Spleen (tissue), 13 donors: ENCODE measurements at places on chromosomes 12 and 14. TPM values are rescaled to one million over a fixed set of nuclear protein-coding genes. Genes with fewer than 3 reads are reported as not detected.

The CNTN1 gene
- total RNA-seq: 6.8 TPM

The FRS2 gene
- total RNA-seq: 47.1 TPM

- H3K27me3 ChIP-seq: no peaks in the 10 kb centered on the region
- no peak for DNase-seq
- peaks cover 8% of the 10 kb centered on the region for H3K4me1 ChIP-seq
- H3K36me3 ChIP-seq: no peaks in the 10 kb centered on the region
- H3K27ac ChIP-seq: peak overlapping the region; percentile 13
Observed at GRCh38 chr12:93184672-93185368, 192.9 kb upstream of the NUDT4 start.

GRCh38 chr12:121530600-121531355 is 50.0 kb downstream of the KDM2B start:
- peak overlapping the region; percentile 70 for H3K27ac ChIP-seq
- H3K36me3 ChIP-seq: no peaks in the 10 kb centered on the region
- H3K4me3 ChIP-seq: peak overlapping the region; percentile 22
- DNase-seq: peak; percentile 93
- no peaks in the 10 kb centered on the region for H3K27me3 ChIP-seq
- H3K4me1 ChIP-seq: peaks cover 51% of the 10 kb centered on the region

DNA sequence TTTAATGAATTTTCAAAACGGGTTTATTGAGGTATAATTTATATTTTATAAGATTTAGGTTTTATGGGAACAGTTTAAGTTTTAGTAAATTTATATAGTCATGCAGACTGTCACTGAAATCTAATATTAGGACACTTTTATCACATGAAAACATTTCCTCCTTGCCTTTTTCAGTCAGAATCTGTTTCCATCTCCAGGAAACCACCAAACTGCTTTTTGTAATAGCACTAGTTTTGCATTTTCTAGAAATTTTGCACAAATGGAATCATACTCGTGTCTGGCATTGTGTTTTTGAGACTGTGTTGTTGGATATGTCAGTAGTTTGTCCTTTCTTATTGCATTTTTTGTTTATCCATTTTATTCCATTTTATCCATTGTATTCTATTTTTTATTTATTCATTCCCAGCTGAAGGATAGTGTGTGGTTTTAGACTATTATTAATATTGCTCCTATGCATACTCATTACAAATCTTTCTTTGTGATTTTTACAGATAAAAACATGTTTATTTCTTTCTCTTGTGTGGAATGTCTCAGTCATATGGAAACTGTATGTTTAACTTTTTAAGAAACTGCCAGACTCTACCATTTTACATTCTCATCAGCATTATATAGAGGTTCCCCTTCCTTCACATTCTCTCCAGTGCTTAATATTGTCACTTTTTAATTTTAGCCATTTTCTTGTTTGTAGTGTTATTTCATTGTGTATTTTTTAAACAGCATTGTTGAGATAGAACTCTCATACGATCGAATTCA is 26.5 kb downstream of the PALS1 start:
- H3K4me3 ChIP-seq: no peak overlapping the region
- no peaks in the 10 kb centered on the region for H3K36me3 ChIP-seq
- H3K27me3 ChIP-seq: no peaks in the 10 kb centered on the region
- H3K27ac ChIP-seq: peak overlapping the region; percentile 22

DNA sequence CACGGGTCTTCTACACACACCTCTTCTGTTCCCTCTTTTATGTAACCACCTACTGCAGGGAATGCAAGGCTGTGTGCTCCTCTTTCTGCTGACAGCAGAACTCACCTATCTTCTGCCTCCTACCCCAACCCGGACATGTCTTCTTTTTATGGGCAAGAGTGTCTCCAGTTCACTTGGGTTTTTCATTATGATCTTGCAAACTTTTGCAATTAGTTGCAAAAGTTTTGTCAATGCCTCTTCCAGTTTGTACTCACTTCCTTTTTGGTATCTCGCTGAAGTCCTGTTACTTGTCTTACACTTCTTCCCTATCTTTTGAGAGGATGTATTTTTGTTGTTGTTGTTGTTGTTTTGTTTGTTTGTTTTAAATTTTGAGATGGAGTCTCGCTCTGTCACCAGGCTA is 50.6 kb downstream of the DRAM1 start:
- H3K27ac ChIP-seq: peak overlapping the region; percentile 71
- no peaks in the 10 kb centered on the region for H3K36me3 ChIP-seq
- H3K4me1 ChIP-seq: peaks cover 2% of the 10 kb centered on the region
- H3K27me3 ChIP-seq: no peaks in the 10 kb centered on the region
- no peak for DNase-seq

DNA sequence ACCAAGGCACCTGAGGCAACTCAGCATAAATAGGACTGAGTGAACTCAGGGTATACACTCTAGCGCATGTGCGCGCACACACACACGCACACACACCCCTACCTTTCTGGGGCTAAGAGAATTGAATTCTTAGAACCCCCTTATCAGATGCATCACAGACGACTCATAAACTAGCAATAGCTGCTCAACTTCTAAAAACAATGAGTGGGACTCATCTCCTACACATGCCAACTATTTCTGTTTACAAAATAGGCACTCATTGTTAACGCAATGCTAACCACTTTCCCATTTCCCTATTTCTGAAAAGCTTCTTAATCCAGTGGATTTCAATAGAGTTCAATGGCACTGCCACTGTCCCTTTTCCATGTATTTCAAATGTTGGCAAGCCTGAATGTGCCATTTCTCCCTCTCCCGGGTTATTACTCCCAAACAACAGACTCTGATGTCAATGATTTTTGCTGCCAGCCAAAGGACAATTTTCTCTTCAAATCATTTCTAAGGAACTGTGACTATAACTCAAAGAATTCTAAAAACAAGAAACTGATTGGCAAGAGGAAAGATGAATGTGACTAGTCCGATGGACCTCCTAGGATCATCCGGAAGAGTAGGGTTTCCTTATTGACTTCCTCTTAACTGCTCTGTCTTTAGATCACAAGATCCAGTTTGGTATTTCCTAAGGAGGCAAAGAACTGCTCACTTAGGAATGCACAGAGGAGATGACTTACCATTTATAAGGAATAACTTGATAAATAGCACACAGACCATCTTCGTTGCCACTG is 48.8 kb downstream of the SLC38A1 start:
- no peak overlapping the region for H3K4me3 ChIP-seq
- peaks cover 73% of the 10 kb centered on the region for H3K4me1 ChIP-seq
- no peaks in the 10 kb centered on the region for H3K27me3 ChIP-seq
- no peak for DNase-seq
- H3K27ac ChIP-seq: peak overlapping the region; percentile 83

The DNAI7 gene
- 0.28 TPM for total RNA-seq

The SLC38A6 gene
- 18.5 TPM for total RNA-seq

- no peaks in the 10 kb centered on the region for H3K27me3 ChIP-seq
- H3K27ac ChIP-seq: no peak overlapping the region
- no peaks in the 10 kb centered on the region for H3K36me3 ChIP-seq
Observed at GRCh38 chr14:70788898-70789297, 20.4 kb downstream of the MAP3K9 start.

- no peak for DNase-seq
- H3K4me1 ChIP-seq: no peaks in the 10 kb centered on the region
- no peak overlapping the region for H3K4me3 ChIP-seq
- peaks cover 51% of the 10 kb centered on the region for H3K36me3 ChIP-seq
Observed at GRCh38 chr12:112258926-112259325, 123.3 kb downstream of the HECTD4 start.

The OR4E2 gene
- not detected for total RNA-seq

The VPS33A gene
- total RNA-seq: 23.9 TPM

- DNase-seq: no peak
- no peaks in the 10 kb centered on the region for H3K27me3 ChIP-seq
- no peaks in the 10 kb centered on the region for H3K36me3 ChIP-seq
- H3K4me3 ChIP-seq: no peak overlapping the region
- no peak overlapping the region for H3K27ac ChIP-seq
Observed at GRCh38 chr12:75996861-75997447, 34.6 kb downstream of the PHLDA1 start.

GRCh38 chr12:88142610-88142991 is 494 bp downstream of the TMTC3 start:
- DNase-seq: peak; percentile 88
- no peaks in the 10 kb centered on the region for H3K36me3 ChIP-seq
- H3K27ac ChIP-seq: peak overlapping the region; percentile 73
- H3K4me3 ChIP-seq: peak overlapping the region; percentile 63

The LRRC10 gene
- not detected for total RNA-seq

GRCh38 chr12:58963844-58964243 is 43.5 kb upstream of the LRIG3 start:
- no peak overlapping the region for H3K27ac ChIP-seq
- no peaks in the 10 kb centered on the region for H3K36me3 ChIP-seq
- no peak for DNase-seq
- no peaks in the 10 kb centered on the region for H3K4me1 ChIP-seq
- no peaks in the 10 kb centered on the region for H3K27me3 ChIP-seq

The TAS2R31 gene
- total RNA-seq: 13.4 TPM

The CRACR2A gene
- total RNA-seq: 23.9 TPM

GRCh38 chr14:97970222-97970621 is 1173.0 kb downstream of the VRK1 start:
- H3K27me3 ChIP-seq: no peaks in the 10 kb centered on the region
- H3K4me3 ChIP-seq: no peak overlapping the region
- H3K4me1 ChIP-seq: no peaks in the 10 kb centered on the region
- DNase-seq: no peak
- no peaks in the 10 kb centered on the region for H3K36me3 ChIP-seq
- no peak overlapping the region for H3K27ac ChIP-seq

- no peaks in the 10 kb centered on the region for H3K4me1 ChIP-seq
- no peak overlapping the region for H3K4me3 ChIP-seq
- H3K36me3 ChIP-seq: no peaks in the 10 kb centered on the region
- no peaks in the 10 kb centered on the region for H3K27me3 ChIP-seq
- no peak for DNase-seq
Observed at GRCh38 chr12:93913845-93914244, 234.5 kb upstream of the PLXNC1 start.

DNA sequence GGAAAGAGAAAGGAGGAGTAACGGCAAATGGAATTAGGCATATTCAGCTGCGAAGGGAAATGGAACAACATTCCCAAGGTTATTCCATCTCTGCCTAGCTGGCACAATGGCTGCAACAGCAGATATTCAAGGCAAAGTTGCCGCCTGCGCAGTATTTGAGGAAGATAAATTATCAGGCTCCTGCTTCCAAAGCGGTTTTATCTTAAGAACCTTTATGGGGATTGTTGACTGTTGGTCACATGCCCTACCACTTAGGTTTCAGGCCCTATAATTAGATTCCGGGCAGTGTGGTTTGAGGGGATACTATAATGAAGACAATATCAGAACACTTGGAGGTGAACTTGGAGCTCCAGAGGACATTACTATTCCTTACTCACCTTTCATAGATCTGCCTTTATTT is 99.7 kb downstream of the FGD4 start:
- H3K4me3 ChIP-seq: no peak overlapping the region
- DNase-seq: no peak
- H3K27ac ChIP-seq: no peak overlapping the region
- no peaks in the 10 kb centered on the region for H3K27me3 ChIP-seq
- no peaks in the 10 kb centered on the region for H3K36me3 ChIP-seq

GRCh38 chr14:46404865-46405811 is 246.4 kb downstream of the RPL10L start:
- H3K27ac ChIP-seq: no peak overlapping the region
- no peaks in the 10 kb centered on the region for H3K4me1 ChIP-seq
- H3K4me3 ChIP-seq: no peak overlapping the region
- DNase-seq: no peak
- H3K27me3 ChIP-seq: no peaks in the 10 kb centered on the region
- H3K36me3 ChIP-seq: no peaks in the 10 kb centered on the region

DNA sequence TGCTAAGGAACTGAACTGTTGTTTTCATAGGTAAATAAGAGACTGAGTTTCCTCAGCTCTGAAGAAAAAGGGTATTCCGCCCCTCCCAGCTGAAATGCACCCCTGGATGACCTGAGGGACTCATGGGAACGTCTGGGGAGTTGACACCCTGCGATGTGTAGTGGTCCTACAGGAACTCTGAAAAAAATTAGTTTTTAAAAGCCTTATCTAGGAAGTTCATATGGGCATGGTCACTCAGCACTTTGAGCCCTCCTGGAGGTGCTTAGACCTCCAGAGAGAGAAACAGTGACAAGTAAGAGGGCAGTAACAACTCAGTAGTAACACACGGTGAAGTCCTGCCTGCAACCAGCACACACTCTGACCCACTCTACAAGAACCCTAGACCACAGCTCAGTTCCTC is 91.2 kb upstream of the CNOT2 start:
- H3K4me1 ChIP-seq: no peaks in the 10 kb centered on the region
- no peak overlapping the region for H3K4me3 ChIP-seq
- H3K36me3 ChIP-seq: no peaks in the 10 kb centered on the region
- no peak overlapping the region for H3K27ac ChIP-seq

GRCh38 chr14:103908580-103908979 is 19.7 kb upstream of the TDRD9 start:
- peak; percentile 54 for DNase-seq
- no peak overlapping the region for H3K27ac ChIP-seq
- peaks cover 27% of the 10 kb centered on the region for H3K4me1 ChIP-seq

The DAO gene
- 0.42 TPM for total RNA-seq

DNA sequence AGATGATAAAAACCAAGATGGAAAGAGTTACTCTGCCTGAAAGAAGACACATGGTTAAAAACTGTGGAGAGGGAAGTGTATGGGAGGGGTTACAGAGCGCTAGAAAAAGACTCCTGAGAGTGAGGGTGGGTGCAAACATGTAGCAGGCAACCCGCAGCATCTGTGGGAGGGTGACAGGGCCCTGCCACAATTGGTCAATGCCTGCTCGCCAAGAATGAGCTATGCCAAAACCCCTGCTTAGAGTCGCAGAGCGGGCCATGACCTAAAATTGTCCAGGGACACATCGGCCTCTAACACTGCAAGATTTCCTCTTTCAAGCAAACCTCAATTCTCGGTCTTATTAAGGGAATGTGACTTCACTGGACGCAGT is 700 bp downstream of the PRKAG1 start:
- peaks cover 47% of the 10 kb centered on the region for H3K4me1 ChIP-seq
- peaks cover 26% of the 10 kb centered on the region for H3K36me3 ChIP-seq
- peak overlapping the region; percentile 97 for H3K27ac ChIP-seq

DNA sequence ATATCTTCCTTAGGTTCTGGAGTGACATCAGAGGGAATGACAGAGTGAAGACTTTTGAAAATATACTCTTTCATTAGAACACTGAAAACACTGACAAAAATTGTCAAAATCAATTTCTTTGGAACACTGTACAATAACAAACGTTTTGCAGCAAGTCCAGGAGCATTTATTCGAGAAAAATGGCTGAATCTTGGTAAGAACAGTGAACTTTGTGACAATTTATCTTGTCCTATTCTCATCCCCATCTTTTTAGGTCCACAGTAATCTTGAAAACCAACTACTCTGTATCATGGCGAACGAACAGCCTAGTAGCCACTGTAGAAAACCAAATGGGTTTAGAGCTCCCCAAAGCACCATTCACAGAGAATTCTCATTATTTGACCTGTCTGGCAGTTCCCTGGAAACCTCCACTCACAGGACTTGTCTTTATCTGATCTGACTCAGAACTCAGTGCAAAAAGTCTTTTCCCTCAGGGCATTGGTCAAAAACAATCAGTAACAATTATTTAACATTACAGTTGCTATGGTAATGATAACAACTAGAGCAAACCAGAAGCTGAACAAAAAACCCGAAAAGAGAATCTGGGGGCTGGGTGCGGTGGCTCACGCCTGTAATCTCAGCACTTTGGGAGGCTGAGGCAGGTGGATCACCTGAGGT is 20.3 kb upstream of the PPP2R5E start:
- H3K4me3 ChIP-seq: no peak overlapping the region
- H3K27me3 ChIP-seq: no peaks in the 10 kb centered on the region
- no peak for DNase-seq
- no peak overlapping the region for H3K27ac ChIP-seq
- no peaks in the 10 kb centered on the region for H3K4me1 ChIP-seq

GRCh38 chr14:102993523-102993922 is 63.8 kb downstream of the CDC42BPB start:
- DNase-seq: no peak
- peaks cover 21% of the 10 kb centered on the region for H3K36me3 ChIP-seq
- H3K4me1 ChIP-seq: no peaks in the 10 kb centered on the region
- no peak overlapping the region for H3K27ac ChIP-seq
